ENCODE measurements at places on chromosomes 2 and 18. TPM values are rescaled to one million over a fixed set of nuclear protein-coding genes. Genes with fewer than 3 reads are reported as not detected.

SP140 gene
- polyA plus RNA-seq = 55.8 TPM

- no peak for DNase-seq
These were observed 144.1 kb downstream of the LCLAT1 start for GRCh38 chr2:30591186-30591585.

MORN2 gene
- polyA plus RNA-seq = 12.2 TPM

- no peak for DNase-seq
These were observed 151.2 kb downstream of the FMNL2 start for GRCh38 chr2:152485954-152486736.

DNA sequence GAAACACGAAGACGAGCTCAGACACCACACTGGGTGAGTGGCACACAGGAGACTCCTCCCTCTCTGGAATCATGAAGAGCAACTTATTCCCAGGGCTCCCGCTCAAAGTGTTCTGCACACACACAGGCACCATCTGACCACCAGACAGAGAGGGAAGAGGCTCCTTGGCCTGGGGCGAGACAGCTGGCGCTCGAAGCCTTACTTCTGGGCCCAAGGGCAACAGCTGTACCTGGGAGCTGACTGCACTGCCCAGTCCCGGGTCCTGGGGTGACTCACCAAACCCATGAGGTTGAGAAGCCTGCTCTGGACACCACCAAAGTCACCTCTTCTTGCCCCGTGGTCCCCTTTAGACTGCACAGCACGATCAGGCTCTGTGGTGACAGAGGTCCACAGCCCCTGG is 42.4 kb downstream of the ADCY3 start:
- DNase-seq = no peak

DNAJC5G gene
- not detected for polyA plus RNA-seq
